ENCODE measurements at places on chromosomes 4 and X. TPM values are rescaled to one million over a fixed set of nuclear protein-coding genes. Genes with fewer than 3 reads are reported as not detected.
A peak's percentile ranks its signal among the peaks of the same experiment; 100 is the strongest.

DNA sequence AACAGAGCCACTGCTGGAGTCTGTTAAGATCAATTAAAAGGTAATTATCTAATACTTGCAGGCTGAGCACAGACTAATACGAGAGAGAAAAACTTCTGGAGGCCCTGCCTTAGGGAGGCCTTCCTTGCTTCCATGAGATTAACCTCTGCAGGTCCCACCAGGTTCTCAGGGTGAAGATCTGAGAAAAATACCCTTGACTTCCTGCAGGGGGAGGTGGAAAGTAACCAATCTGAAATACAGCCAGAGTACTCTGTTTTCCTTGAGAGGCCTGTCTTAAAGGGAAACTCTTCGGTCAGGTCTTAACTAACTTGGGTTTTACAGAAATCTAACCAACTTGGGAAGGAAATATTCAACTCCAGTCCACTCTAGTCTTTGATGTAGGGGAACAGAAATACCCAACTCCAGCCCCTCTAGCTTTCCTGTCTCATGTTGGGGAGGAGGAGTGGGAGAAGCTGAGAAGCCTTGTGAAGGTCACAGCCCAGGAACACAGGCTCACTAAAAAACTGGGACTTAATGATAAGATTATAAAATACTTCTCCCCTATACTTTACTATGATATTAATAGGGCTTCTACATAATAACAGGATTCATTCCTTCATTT lies 77.1 kb downstream of the TBCK start:
- DNase-seq: no peak
- H3K4me1 ChIP-seq: no peaks in the 10 kb centered on the region
- H3K27me3 ChIP-seq: no peaks in the 10 kb centered on the region

- peaks cover 2% of the 10 kb centered on the region for H3K4me1 ChIP-seq
- no peak for DNase-seq
- no peaks in the 10 kb centered on the region for H3K36me3 ChIP-seq
- no peaks in the 10 kb centered on the region for H3K27me3 ChIP-seq
- peak overlapping the region; percentile 77 for H3K27ac ChIP-seq
- no peak overlapping the region for H3K4me3 ChIP-seq
Measured at GRCh38 chrX:703466-703865, 72.9 kb downstream of the SHOX start.

- peaks cover 2% of the 10 kb centered on the region for H3K4me1 ChIP-seq
- no peak for DNase-seq
- peaks cover 3% of the 10 kb centered on the region for H3K27me3 ChIP-seq
- H3K4me3 ChIP-seq: no peak overlapping the region
- no peaks in the 10 kb centered on the region for H3K36me3 ChIP-seq
- H3K27ac ChIP-seq: no peak overlapping the region
Measured at GRCh38 chrX:150508451-150509367, 59.7 kb upstream of the MTM1 start.

DNA sequence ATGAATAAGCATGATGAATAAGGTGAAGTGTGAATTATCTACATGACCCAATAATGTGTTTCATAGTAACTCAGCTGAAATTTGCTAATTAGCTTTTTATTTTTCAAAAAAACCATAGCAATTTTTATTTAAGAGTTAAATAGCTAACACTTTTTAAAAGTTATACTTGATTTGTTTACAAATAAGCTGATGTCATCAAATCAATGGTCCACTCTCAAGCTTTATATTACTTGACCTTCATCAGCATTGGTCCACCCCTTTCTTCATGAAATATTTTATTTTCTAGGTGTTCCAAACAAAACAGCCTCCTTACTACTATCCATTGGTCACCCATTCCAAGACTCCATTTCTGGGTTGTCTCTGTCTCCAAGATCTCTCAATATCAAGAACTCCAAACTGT lies 649.0 kb upstream of the TENM3 start:
- H3K4me3 ChIP-seq: no peak overlapping the region
- DNase-seq: no peak
- no peak overlapping the region for H3K27ac ChIP-seq
- no peaks in the 10 kb centered on the region for H3K36me3 ChIP-seq
- H3K27me3 ChIP-seq: no peaks in the 10 kb centered on the region
- H3K4me1 ChIP-seq: peaks cover 8% of the 10 kb centered on the region

- no peak overlapping the region for H3K4me3 ChIP-seq
- no peaks in the 10 kb centered on the region for H3K36me3 ChIP-seq
- DNase-seq: no peak
- no peaks in the 10 kb centered on the region for H3K27me3 ChIP-seq
Measured at GRCh38 chrX:11461201-11462001, 168.2 kb downstream of the AMELX start.

GRCh38 chrX:46165866-46166265 lies 379.4 kb downstream of the ZNF674 start:
- H3K36me3 ChIP-seq: no peaks in the 10 kb centered on the region
- H3K4me3 ChIP-seq: no peak overlapping the region
- no peak for DNase-seq
- H3K27me3 ChIP-seq: peaks cover 9% of the 10 kb centered on the region

DNA sequence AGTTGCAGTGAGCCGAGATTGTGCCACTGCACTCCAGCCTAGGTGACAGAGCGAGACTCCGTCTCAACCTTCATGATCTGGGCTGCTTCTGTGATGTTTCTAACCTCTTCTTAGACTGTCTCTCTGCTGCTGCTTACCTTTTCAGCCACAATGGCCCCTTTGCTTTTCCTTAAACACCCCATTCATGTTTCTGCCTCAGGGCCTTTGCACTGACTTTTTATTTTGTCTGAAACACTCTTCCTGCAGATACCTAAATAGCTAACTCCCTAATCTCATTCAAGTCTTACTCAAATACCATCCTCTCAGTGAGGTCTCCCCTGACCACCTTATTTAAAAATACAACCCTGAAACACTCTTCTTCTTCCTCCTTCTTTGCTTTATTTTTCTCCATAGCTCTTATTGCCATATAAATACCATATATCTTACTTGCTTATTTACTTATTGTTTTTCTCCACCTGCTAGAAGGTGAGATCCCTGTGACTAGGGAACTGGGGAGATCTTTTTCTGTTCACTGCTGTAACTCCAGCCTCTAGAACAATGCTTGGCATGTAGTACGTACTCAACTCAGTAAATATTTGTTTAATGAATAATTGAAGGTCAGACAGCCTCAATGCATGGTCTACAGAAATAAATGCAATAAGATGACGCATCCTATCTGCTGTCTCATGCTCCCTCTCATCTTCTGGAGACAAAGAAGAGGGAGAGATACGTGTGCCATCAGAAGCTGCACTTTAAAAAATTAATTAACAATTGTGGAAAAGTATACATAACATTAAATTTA lies 43.8 kb upstream of the SETD7 start:
- H3K27me3 ChIP-seq: peaks cover 5% of the 10 kb centered on the region
- no peaks in the 10 kb centered on the region for H3K36me3 ChIP-seq
- H3K4me3 ChIP-seq: no peak overlapping the region

FATE1 gene
- total RNA-seq: not detected

- H3K4me1 ChIP-seq: peaks cover 2% of the 10 kb centered on the region
- no peak for DNase-seq
- no peak overlapping the region for H3K27ac ChIP-seq
- no peak overlapping the region for H3K4me3 ChIP-seq
Measured at GRCh38 chr4:139907001-139907809, 241.6 kb downstream of the MGST2 start.

DNA sequence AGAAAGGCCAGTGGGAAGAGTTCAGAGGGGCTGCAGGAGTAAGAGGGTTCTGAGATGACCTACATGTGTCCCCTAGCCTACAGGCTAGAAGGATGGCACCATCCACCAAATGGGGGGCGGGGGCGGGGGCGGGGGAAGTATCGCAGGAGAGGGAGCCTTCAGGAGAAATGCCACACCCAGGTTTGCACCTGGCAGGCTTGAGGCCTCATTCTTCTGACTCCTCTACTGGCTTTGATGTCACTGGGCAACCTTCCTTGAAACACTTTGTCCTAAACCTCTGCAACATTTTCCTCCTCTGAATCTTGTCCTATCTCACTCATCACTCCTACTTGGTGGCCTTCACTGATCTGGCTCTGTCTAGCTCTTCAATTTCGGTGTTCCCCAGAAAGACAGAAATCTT lies 24.0 kb downstream of the CD99L2 start:
- no peaks in the 10 kb centered on the region for H3K27me3 ChIP-seq
- no peaks in the 10 kb centered on the region for H3K4me1 ChIP-seq
- H3K36me3 ChIP-seq: no peaks in the 10 kb centered on the region
- no peak overlapping the region for H3K27ac ChIP-seq

- H3K4me3 ChIP-seq: no peak overlapping the region
- no peak for DNase-seq
- no peaks in the 10 kb centered on the region for H3K36me3 ChIP-seq
Measured at GRCh38 chrX:116009346-116009745, 161.2 kb upstream of the AGTR2 start.

- no peaks in the 10 kb centered on the region for H3K36me3 ChIP-seq
- peaks cover 13% of the 10 kb centered on the region for H3K4me1 ChIP-seq
- H3K27me3 ChIP-seq: no peaks in the 10 kb centered on the region
- no peak for DNase-seq
- peak overlapping the region; percentile 66 for H3K4me3 ChIP-seq
Measured at GRCh38 chr4:113146876-113147358, 97.5 kb downstream of the ANK2 start.

GPR78 gene
- 1.2 TPM for total RNA-seq

BANK1 gene
- total RNA-seq: 1.8 TPM

UGT2B10 gene
- not detected for total RNA-seq

DNA sequence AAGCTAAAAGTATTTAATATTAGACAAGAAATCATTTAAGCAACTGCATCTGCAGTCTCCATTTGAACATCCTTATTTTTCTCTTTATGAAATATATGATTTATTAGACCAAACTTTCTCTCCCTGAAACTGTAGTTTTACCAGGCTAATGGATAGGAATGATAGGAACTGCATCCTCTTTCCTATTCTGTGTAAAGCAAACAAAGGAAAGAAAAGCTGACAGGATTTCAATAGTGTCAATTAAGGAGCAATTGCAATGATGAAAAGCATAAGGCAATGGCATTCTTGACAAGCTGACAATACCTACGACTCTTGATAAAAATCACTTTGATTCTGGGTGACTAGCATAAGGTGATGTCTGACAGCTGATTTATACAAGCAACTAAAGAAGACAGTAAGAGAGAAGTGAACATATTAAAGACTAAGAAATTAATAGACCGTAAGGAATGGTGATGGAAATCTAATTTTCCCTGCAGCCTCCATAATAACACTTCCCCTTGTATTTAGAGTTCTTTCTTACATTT lies 502.5 kb downstream of the TECRL start:
- H3K27ac ChIP-seq: no peak overlapping the region
- no peaks in the 10 kb centered on the region for H3K27me3 ChIP-seq
- no peaks in the 10 kb centered on the region for H3K36me3 ChIP-seq
- H3K4me3 ChIP-seq: no peak overlapping the region
- H3K4me1 ChIP-seq: no peaks in the 10 kb centered on the region
- DNase-seq: no peak

- H3K4me3 ChIP-seq: no peak overlapping the region
- H3K27ac ChIP-seq: no peak overlapping the region
- no peaks in the 10 kb centered on the region for H3K36me3 ChIP-seq
- DNase-seq: no peak
Measured at GRCh38 chr4:83232082-83232481, 52.5 kb downstream of the COQ2 start.

GRCh38 chr4:151690164-151690870 lies 70.5 kb downstream of the GATB start:
- peaks cover 46% of the 10 kb centered on the region for H3K4me1 ChIP-seq
- no peaks in the 10 kb centered on the region for H3K27me3 ChIP-seq
- peak overlapping the region; percentile 72 for H3K27ac ChIP-seq
- no peak for DNase-seq
- no peaks in the 10 kb centered on the region for H3K36me3 ChIP-seq

HAND2 gene
- 3.8 TPM for total RNA-seq

DNA sequence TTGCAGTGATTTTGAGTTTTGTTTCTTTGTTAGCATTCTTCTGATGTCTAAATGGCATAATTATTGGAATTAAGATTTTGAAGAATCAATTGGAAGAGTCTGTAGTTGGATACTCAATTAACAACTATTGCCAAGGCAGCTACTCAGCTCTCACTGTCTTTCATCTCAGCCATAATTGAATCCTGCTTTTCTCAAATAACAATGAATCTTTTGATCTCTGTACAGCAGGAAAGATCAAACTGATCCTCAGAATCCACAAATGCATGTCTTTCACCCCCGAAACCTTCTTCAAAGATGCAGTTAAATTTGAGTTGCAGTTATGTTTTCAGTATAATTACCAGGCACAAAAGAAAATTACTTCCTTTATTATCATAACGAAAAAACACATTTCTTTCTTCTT lies 86.2 kb downstream of the MAD2L1 start:
- no peak overlapping the region for H3K4me3 ChIP-seq
- no peaks in the 10 kb centered on the region for H3K27me3 ChIP-seq
- no peak for DNase-seq
- no peaks in the 10 kb centered on the region for H3K4me1 ChIP-seq
- H3K27ac ChIP-seq: no peak overlapping the region
- no peaks in the 10 kb centered on the region for H3K36me3 ChIP-seq

GASK1B gene
- 35.4 TPM for total RNA-seq

SPATA4 gene
- 0.72 TPM for total RNA-seq

S100P gene
- total RNA-seq: 0.29 TPM

DNA sequence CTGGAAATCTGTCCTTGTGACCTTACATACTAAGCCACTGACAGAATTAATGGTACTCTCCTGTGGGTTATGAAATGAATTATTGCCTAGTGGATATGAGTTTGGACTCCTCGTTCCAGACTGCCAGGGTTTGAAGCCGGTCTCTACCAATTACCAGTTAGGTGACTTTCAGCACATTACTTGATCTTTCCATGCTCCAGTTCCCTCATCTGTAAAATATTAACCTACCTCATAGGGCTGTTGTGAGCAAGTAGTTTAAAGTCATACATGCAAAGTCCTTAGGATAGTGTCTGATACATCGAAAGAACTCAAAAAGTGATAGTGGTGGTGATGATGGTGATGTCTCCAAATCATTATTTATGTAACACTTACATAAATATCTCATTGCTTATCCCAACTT lies 373.5 kb upstream of the ARX start:
- no peaks in the 10 kb centered on the region for H3K4me1 ChIP-seq
- DNase-seq: no peak
- no peaks in the 10 kb centered on the region for H3K27me3 ChIP-seq

- H3K27ac ChIP-seq: no peak overlapping the region
- no peak overlapping the region for H3K4me3 ChIP-seq
- H3K36me3 ChIP-seq: no peaks in the 10 kb centered on the region
Measured at GRCh38 chrX:96615448-96615847, 69.2 kb upstream of the DIAPH2 start.

LRBA gene
- total RNA-seq: 67.3 TPM

GRCh38 chr4:11565899-11566298 lies 137.2 kb upstream of the HS3ST1 start:
- H3K36me3 ChIP-seq: no peaks in the 10 kb centered on the region
- H3K4me1 ChIP-seq: no peaks in the 10 kb centered on the region
- no peak for DNase-seq
- no peak overlapping the region for H3K4me3 ChIP-seq
- H3K27ac ChIP-seq: no peak overlapping the region
- no peaks in the 10 kb centered on the region for H3K27me3 ChIP-seq

- peak; percentile 71 for DNase-seq
- H3K36me3 ChIP-seq: no peaks in the 10 kb centered on the region
Measured at GRCh38 chr4:70544279-70544868, 26.0 kb downstream of the AMTN start.

LRP2BP gene
- 1.4 TPM for total RNA-seq

All from osteoblast (primary cell).